AG20443 (cell line): ENCODE measurements at places on chromosomes 3 and 15.
A peak's percentile ranks its signal among the peaks of the same experiment; 100 is the strongest.

DNA sequence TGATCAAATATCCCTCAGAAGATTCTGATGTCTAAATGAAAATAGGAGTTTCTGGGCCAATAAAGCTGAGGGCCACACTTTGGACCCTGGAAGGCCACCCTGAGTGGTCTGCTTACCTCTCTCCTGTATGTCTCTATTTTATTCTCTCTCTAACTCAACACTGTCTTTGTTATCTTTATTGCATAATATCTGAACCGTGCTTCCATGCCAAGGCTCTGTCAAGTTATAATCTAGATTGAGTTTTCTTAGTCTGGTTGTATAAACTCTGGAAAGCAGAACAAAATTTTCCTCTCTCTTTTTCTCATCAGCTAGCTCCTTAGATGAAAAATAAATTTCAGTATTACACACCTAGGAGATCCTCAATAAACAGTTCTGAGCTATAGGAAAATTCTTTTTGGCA is 36.2 kb upstream of the ACTL6A start:
- no peak for DNase-seq

- DNase-seq, result no peak
Measured at GRCh38 chr3:72308641-72309040, 523.7 kb upstream of the PROK2 start.

- no peak for DNase-seq
Measured at GRCh38 chr15:74144153-74144775, 13.9 kb downstream of the ISLR2 start.

DNA sequence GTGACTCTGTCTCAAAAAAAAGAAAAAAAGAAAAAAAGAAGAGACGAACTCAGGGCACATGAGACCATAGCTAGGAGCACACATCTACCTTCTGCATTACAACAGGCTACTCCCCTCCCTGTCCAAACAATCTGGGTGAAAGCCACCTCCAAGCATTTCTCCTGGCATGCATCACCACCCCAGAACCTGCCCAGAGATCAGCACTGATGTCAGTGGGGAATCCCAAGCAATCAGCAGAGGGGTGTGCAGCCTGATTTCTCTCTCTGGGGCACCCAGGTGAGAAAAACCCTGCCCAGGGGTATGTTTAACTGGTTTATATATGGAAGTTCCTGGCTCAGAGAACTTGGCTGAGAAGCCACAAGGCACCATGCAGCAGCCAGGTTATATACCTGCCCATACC is 59.4 kb downstream of the CDC25A start:
- no peak for DNase-seq

DNA sequence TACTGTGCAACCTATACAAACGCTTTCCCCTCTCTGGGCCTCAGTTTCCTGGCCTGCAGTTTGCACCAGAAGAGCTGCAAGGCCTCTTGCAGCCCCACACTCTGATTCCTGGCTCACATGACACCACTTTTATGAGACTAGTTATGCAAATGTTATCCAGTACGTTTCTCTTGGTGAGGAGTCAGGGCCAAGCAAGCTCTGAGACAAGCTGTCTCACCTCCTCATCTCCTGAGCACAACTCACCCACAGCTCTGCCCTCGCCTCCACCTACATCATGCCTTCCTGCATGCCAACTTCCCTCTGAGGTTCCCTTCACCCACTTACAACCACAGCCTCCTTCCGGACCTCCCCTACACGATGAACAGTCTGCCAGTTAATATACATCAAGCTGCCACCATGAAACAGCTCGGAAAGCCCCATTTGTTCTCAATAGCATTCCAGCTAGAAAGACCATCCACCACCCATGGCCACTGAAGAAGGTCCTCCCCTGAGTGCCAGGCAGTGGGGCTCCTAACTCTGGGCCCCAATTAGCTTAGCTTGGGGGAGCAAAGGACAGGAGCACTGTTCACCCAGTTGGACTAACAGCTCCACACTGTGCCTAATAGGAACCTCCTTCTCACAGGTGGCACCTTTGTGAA is 25.0 kb downstream of the CRYGS start:
- no peak for DNase-seq

DNA sequence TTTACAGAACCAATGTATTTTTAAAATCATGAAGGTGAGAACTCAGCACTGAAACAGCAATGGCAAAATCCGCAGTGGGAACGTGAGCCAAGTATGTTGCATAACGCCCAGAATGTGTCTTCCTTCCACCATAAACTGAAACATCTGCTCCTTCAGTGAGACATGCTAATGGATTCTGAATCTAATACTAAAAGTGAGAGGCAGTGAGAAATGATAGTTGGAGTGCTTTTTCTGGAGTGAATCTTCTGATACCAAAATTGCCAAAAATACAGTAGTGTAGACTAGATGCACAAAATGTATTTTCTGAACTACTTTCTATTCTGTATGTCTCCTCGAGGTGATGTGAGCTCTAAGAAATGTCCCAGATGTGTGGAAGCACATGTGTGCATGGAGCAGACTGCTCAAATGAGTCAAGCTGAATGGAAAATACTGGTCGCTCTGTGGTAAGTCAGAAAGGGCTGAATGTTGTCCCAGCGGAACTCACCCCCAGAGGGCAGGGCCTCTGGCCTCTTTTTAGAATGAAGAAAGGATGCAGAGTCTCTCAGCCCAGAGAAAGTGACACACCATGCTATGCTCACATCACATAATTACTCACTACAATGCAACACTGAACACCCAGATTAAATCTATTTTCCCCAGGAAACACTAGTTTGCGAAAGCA is 73.0 kb downstream of the ATP10A start:
- DNase-seq, result peak; percentile 88

GRCh38 chr15:82554849-82555248 is 14.6 kb upstream of the RPS17 start:
- DNase-seq, result no peak
